ENCODE measurements at places on chromosomes 3 and 15.

DNA sequence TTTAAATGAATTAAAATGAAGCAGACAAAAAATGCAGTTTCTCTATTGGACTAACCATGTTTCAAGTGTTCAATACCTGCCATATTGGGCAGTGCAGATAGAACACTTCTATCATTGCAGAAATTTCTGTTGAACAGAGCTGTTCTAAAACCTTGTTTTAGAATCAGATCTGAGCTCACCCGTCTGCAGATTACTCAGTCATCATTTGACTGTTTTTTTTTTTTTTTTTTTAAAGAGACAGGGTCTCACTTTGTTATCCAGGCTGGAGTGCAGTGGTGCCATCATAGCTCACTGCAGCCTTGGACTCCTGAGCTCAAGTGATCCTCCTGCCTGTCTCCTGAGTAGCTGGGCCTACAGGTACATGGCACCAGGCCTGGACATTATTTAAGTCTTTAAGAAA is 128.7 kb downstream of the APBA2 start:
- no peak for DNase-seq

DNA sequence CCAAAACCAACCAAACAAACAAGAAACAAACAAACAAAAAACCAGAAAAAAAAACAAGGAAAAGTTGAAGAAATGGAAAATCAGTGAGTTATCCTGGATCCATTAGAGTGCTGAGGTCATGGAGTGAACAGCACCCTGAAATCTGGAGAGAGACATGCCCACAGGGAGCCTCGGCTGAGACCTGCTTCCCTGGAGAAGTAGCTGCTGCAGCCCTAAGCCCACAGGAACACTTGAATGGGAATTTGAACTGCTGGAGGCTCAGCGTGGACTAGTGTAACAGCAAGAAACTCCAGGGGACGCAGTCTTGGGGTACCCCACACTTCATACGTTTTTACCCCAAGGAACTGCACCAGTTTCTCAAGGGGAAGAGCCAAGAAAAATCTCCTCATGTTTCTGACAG is 144.1 kb upstream of the UBE3A start:
- DNase-seq = no peak

- no peak for DNase-seq
These were observed 508.2 kb upstream of the TGFBR2 start for GRCh38 chr3:30098243-30098642.

DNA sequence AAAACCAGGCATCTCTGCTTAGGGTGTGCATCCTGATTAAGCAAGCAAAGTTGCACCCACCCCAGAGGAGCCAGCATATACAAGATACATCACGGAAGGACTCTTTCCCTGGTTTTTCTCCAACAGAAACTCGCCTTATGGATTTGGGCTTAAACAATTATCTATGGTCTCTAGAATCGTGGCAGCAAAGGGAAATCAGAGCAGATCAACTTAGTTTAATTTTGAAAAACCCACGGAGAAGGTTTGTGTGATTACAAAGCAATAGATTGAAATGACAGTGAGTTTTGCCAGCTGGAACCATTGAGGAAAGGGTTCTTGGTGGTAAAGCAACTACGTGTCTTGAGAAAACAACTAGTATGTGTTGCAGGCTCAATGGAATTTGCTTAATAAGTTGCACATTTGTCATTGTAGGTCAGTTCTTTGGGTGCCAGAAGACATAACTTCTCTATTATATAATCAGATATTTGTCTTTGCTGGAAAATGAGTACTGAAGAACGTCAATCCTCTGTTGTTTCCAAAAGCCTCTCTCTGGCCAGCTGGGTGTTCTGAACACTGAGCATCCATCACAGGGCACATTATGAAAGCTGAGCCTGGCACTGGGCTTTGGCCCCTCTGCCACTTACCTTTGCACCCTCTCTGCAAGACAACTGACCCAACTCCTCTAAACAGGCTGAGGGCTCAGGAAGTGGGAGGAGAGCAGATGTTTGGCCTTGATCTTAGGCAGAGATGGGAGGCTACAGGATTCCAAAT is 75.7 kb upstream of the FBN1 start:
- DNase-seq = no peak

GRCh38 chr15:73972984-73973682 is 19.0 kb downstream of the STOML1 start:
- peak; percentile 73 for DNase-seq

DNA sequence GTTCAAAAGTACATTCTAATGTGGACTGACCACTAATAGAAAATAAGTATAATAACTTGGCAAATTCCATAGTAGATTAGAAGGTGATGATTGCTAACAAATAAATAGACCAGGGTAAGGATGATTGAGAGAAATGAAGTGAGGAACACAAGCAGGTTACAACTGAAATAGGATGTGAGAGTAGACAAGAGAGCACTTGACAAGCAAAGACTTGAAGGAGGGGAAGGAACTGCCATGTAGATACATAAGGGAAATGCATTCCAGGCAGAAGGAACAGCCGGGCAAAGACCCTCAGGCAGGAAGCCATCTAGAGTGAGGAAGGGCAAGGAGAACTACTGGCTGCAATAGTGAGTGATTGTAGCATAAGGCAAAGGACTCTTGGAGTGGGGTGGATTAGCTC is 5.0 kb downstream of the PLA1A start:
- DNase-seq = no peak

GRCh38 chr15:91941871-91942658 is 88.6 kb downstream of the SLCO3A1 start:
- DNase-seq = no peak

DNA sequence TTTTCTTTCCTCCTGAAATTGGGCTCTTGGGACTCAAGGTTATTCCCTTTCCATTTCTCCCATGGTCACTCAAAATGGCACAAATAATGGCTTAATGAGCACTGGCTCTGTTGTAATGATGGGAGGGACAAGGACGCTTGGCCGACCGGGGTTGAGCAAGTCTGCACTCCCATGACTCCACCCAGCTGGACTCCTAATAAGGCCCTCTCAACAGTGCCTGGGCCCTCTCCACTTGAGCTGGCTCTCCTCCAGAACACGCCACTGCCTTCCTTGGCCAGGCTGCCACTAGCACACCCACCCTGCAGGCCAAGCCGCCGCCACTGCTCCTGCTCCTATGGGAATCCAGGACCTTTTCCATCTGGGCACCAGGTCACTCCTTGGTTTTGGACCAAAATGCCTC is 42.3 kb downstream of the ADCY5 start:
- DNase-seq = no peak

DNA sequence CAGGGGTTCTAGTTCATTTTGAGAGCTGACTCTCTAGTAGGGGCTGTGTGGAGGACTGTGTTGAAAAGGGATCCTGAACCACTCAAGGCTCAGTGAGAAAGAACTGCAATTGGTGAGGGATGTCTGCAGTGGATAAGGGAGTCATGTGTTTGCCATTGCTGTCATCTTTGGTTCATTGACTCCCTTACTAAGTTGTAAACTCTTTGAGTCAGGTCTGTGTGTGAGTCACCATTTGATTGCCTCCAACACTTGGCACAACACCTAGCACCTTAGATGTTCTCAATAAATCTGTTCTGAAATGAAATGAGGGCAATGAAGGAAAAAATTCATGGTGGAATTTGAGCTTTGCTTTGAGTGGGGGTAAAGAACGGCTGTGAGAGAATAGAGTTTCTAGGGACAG is 51.7 kb downstream of the PLS1 start:
- DNase-seq = no peak
